HCT116 (cell line): ENCODE measurements at places on chromosomes 1 and 21. TPM values are rescaled to one million over a fixed set of nuclear protein-coding genes. Genes with fewer than 3 reads are reported as not detected.

DNA sequence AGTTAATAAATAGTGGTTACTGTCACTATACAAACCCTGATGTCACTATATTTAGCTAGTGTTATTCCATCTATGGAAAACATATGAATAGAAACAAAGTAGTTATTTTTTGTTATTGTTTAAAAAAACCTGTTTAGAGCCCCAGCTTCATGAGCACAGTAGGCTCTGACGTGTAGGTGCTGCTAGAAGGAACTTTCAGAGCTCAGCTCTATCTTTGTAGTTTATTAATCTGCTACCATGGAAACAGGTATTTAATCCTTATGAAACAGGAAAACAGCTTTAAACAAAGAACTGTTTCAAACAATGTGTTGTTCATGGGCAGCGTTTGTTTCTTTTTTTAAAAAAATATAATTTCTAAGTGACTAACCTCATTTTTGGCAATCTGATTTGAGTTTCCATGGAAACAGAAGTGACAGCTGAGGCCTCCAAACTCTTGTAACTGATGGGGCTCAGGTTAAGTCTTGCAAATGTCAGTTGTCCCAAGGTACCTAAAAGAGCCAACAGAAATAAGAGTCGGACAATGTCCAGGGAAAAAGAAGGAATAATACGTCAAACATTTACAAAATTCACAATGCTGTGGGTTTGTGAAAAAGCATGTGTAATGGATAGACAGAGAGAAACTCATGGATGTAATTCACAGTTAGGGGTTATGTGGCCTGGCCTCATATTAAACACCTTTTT lies 162.0 kb upstream of the C21orf91 start:
- no peak for DNase-seq

DNA sequence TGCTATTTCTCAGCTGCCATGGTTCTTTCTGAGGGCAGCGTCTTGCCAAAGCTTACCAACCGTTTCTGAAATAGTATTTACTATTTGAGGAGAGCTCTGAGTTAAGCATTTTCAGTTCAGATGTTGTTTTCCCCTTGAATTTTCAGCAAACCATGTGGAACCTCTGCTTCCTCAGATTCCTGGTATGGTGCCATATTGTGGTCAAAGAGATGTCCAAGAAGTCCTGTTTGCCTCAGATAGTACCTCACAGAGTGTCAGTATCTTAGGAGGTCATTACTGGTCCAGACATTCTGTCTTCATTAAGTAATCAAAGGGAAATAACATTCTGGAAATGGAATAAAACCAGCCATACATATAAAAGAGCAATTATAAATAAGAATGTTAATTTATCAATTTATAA lies 36.6 kb downstream of the VANGL2 start:
- DNase-seq, result no peak

- no peak for DNase-seq
Observed at GRCh38 chr1:210681158-210681557, 352.5 kb downstream of the HHAT start.

- no peak for DNase-seq
Observed at GRCh38 chr1:116490588-116490987, 80.2 kb downstream of the CD58 start.

DNA sequence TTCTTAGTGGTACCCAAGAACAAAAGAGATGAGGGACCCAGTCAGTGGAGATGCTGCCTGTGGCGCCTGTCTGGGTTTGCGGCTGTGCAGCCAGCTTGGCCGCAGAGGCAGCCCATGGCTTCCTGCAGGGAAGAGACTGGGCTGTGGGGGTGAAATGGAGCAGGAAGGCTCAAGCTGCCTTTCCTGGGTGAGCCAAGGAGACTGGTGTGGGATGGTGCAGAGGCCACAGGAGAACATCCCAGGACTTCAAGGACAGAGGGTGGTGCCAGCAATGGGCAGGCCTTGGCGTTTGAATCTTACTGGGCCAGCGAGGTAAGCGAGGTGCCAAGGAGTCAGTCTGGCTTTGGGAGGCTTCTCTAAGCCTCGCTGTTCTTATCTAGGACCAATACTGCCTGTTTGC lies 26.4 kb downstream of the KCNA10 start:
- no peak for DNase-seq

The GSTM2 gene
- 5.9 TPM for total RNA-seq

The KIF14 gene
- 21.8 TPM for total RNA-seq

The USF1 gene
- 48.0 TPM for total RNA-seq
